ENCODE measurements at places on chromosomes 5 and 9.

GRCh38 chr5:52502460-52502999 is 285.2 kb upstream of the ITGA1 start:
- DNase-seq: no peak

- DNase-seq: no peak
Observed at GRCh38 chr5:140312067-140312790, 9.3 kb upstream of the PFDN1 start.

- DNase-seq: no peak
Observed at GRCh38 chr5:55177078-55177477, 4.1 kb upstream of the CDC20B start.

GRCh38 chr5:115858396-115858795 is 16.7 kb downstream of the AP3S1 start:
- DNase-seq: no peak

- DNase-seq: no peak
Observed at GRCh38 chr5:6686915-6687409, 26.3 kb upstream of the TENT4A start.

GRCh38 chr5:77358255-77359205 is 133.6 kb downstream of the WDR41 start:
- DNase-seq: no peak

GRCh38 chr9:131732636-131733289 is 7.1 kb downstream of the RAPGEF1 start:
- no peak for DNase-seq

GRCh38 chr5:175617447-175617846 is 40.4 kb upstream of the HRH2 start:
- no peak for DNase-seq

- DNase-seq: no peak
Observed at GRCh38 chr5:181098762-181099601, 32.0 kb downstream of the OR2V1 start.

DNA sequence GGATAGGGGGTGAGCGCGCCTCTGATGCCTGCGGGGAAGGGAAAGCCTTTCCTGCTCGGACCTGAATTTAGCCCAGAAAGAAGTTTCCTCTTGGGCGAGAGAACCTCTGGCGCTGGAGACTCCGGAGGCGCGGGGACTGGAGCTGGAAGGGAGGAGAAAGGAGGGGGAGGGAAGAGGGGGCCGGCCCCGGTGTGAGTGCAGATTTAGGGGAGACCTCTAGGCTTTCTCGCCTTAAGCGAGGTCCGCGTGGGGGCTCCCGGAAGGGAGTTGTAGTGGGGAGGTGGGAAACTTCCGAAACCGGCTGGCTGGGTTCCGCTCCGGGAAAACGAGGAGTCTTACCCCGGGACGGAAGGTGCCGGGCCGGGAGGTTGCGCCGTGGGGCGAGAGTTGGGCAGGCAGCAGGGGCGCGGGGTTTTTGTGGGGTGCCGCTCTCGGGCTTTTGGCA is 1.3 kb downstream of the PCSK5 start:
- DNase-seq: no peak

DNA sequence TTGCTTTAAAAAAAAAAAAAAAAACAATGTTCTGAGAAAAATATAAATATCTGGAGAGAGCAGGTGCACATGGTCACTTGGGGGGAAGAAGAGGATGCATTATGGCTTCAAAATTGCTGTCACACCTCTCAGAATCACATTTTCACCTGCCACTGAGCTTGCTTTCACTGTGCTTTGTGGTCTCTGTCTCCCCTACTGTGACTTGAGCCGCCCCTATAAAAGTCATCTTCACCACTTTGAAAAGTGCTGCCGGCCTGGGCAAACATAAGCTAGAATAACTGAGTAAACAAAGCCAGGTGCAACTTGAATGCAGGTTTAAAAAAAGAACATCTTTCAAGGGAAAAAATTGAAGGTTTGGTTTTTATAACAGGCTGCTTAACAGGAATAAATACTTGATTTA is 368.1 kb upstream of the GRIA1 start:
- no peak for DNase-seq

- no peak for DNase-seq
Observed at GRCh38 chr9:36078051-36078450, 41.3 kb downstream of the RECK start.

- DNase-seq: no peak
Observed at GRCh38 chr9:125399165-125399564, 137.5 kb downstream of the GAPVD1 start.

DNA sequence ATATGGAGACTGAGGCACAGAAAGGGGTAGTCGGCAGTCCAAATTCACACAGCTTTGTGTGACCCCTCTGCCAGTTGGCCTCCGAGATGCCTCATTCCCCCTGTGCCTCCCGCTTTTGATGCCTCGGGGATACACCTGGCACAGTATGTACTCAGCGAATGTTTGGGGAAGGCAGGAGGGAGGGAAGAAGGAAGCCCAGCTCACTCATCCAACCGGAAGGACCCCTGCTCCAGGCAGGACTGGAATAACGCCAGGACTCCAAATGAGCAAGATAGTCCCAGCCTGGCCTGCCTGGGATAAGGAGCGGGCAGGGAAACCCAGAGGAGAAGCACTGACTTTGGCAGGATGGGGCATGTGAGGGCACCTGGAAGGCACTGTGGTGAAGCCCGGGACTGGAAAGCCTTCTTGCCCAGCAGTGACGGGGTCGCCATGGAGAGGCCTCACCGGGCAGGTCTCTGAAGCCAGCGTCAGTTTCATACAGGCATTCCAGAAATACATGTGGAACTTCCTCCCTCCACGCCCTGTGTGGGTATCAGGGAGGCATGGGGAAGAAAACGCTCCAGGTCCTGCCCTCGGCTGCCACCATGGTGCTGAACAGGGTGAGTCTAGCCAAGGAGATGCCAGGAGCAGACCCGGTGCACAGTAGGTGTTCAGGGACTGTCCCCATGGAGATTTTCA is 20.3 kb downstream of the LMX1B start:
- no peak for DNase-seq

DNA sequence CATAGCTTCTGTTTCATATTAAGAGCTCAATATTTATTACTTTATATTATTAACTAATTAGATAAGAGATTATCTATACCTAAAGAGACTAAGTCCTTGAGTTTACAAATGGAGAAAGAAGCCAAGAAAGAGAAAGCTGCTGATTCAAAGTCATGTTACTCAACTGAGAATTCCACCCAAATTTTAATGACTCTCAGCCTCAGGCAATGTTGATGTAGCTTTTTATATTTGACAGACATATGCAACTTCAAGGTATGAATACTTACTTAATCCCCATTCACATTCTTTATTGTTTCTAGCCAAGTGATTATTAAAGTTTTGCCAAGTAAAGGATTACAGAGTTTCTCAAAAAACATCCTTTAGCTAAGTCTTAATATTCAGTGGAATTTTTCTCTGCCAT is 527.5 kb upstream of the NMUR2 start:
- DNase-seq: no peak

DNA sequence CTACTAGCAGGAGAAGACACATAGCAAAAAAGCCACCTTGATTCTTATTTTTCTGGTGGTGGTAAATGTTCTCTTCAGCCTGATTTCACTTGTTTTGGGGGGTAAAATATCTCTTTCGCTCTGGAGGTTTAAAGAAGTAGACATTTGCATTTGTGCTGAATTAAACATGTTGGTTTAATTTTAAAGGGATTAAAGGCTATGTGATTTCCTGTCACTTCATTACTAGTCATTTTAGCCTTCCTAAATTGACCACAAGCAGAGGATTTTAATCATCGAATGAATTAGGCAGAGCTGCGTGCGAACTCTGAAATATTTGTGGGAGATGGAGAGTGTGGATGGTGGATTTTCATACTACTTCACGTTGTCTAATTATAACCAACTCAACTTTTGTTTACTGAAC is 4.8 kb downstream of the RASGRF2 start:
- no peak for DNase-seq

- no peak for DNase-seq
Observed at GRCh38 chr9:125663127-125663526, 43.9 kb downstream of the MAPKAP1 start.

- no peak for DNase-seq
Observed at GRCh38 chr5:96893342-96893741, 17.0 kb downstream of the ERAP2 start.

GRCh38 chr5:134438721-134439123 is 27.0 kb upstream of the CDKN2AIPNL start:
- no peak for DNase-seq

DNA sequence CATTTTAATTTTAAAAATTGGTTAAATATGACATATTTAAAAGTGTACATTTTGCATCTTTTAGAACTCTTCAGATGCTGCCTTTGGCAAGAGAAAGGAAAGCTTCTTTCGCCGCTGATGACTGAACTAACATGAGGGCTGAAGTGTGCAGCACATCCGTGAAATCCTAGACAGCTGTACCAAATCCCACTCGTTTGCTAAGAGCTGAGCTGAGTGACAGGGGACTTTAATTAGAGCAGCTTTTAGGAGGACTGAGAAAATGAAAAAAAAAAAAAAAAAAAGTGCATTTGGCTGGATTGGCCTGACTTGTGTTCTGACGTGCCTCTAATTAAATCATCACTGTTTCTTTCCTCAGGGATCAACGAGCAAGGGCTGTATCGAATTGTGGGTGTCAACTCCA is 271.3 kb downstream of the ARHGAP26 start:
- DNase-seq: no peak

- no peak for DNase-seq
Observed at GRCh38 chr5:101561018-101561417, 657.9 kb upstream of the ST8SIA4 start.

DNA sequence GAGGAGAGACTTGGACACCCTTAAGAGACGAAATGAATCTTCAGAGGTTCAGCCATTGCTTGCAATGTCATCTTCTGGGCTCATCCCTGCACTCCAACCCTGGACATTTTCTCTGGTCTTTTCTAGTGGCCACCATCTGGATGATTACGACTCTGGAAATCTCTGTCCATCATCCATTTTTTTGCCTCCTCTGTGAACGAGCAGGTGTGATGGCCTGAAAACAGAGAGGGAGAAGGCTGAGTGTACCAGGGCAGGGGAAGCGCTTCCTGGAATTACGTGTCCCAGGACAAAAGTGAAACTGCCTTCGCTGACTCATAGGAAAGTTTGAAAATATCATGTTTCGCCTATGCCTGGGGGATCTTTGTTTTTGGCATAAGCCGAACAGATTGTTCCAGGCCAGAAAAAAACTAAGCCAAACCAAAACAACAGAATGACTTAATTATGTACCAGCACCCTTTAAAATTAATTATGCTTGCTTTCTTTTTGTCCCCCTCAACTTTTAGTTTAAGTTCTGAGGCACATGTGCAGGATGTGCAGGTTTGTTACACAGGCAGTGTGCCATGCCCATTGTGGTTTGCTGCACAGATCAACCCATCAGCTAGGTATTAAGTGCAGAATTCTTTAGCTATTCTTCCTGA is 31.9 kb downstream of the ANKRD33B start:
- no peak for DNase-seq

GRCh38 chr9:37639109-37639762 is 11.5 kb upstream of the FRMPD1 start:
- no peak for DNase-seq

GRCh38 chr5:172438319-172438668 is 16.0 kb downstream of the SH3PXD2B start:
- no peak for DNase-seq

- no peak for DNase-seq
Observed at GRCh38 chr5:180350711-180351465, 2.2 kb downstream of the GFPT2 start.

DNA sequence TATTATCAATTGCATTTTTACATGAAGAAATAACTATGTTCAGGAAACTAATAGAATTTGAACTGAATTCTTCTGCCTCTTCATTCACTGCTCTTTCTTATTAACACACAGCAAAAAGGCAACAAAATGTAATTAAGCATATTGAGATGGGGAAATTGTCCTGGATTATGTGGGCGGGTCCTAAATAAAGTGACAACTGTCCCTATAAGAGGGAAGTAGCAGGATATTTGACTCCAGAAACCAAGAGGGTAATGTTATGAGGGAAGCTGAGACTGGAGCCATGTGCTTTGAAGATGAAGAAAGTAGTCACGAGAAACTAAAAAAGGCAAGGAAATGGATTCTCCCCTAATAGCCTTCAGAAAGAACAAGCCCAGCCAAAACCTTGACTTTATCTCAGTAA is 311.2 kb upstream of the PIK3R1 start:
- DNase-seq: no peak

DNA sequence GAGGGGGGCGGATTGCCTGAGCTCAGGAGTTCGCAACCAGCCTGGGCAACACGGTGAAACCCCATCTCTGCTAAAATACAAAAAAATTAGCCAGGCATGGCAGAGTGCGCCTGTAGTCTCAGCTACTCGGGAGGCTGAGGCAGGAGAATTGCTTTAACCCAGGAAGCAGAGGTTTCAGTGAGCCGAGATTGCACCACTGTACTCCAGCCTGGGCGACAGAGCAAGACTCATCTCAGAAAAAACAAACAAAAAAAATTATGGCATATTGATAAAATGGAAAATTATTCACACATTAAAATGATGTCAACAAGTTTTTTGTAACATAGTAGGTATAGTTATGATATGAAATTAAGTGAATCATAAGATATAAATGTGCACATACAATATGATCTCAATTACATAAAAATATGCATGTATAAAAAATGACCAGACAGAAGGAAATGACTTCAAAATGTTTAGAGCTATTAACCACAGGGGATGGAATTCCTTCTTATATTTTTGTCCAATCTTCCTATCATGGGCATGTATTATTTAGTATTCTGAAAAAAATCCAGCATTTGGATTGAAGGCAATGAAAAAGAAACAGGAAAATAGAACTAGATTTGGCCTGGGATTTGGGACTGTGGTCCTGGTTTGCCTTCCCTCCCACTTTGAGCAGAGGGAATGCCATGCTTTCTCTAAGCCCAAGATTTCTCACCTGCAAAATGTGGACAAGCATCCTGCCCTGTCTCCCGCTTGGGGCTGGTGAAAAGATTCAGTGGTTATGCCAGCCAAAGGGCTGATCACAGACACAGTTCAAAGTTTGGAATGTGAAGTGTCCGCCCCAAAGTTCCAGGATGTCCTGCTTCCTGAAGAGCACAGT is 19.5 kb downstream of the SPAAR start:
- no peak for DNase-seq

DNA sequence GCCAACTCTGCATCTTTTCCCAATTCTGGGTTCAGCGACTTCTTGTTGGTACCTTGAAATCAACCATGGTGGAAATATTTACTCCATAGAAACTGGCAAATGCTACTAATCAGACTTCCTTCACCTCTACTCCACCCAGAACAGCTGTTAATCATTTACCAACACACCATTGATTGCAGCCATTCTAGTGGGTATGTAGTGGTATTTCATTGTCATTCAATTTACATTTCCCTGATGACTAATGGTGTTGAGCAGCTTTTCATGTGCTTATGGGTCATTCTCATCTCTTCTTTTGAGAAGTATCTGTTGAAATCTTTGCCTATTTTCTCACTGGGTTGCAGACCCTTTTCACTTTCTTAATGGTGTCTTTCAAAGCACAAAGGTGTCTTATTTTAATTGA is 122.4 kb upstream of the MSX2 start:
- DNase-seq: no peak

DNA sequence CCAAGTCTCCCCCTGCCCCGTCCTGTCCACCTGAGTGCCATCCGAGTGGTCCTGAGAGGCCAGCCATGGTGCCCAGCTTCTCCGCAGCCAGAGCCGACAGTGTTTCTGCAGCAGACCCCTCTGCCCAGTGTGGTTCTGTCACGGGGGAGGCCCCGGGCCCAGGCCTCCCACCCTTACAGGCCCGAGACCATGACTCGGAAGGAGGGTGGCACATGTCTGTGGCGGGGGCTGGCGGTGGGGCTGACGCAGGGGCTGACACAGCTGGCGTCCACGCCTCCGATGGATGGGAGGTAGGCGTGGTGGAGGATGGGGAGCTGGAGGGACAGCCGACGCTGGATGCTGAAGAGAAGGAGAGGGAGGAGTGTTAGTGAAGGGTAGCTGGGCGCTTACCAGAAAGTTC is 35.0 kb upstream of the TBC1D2 start:
- DNase-seq: no peak

Measured in T follicular helper cell (primary cell).